ENCODE measurements at places on chromosomes 5 and 9. TPM values are rescaled to one million over a fixed set of nuclear protein-coding genes. Genes with fewer than 3 reads are reported as not detected.

The HMMR gene
- 94.2 TPM for total RNA-seq

The SLC28A3 gene
- total RNA-seq = 0.31 TPM

The TXNDC8 gene
- total RNA-seq = not detected

The FBP2 gene
- total RNA-seq = not detected

The SCGB3A2 gene
- not detected for total RNA-seq

The PDCD1LG2 gene
- total RNA-seq = 0.13 TPM

The ANKRD55 gene
- not detected for total RNA-seq

The KIAA0825 gene
- total RNA-seq = 0.54 TPM

The FGF10 gene
- not detected for total RNA-seq

The SLC1A1 gene
- 0.29 TPM for total RNA-seq

The CARTPT gene
- not detected for total RNA-seq

The PLPP7 gene
- total RNA-seq = not detected

The FOXD4L5 gene
- not detected for total RNA-seq

- no peaks in the 10 kb centered on the region for H3K4me1 ChIP-seq
- H3K36me3 ChIP-seq = peaks cover 10% of the 10 kb centered on the region
- H3K27me3 ChIP-seq = no peaks in the 10 kb centered on the region
Observed at GRCh38 chr5:116340799-116341198, 233.8 kb downstream of the SEMA6A start.

- no peak overlapping the region for H3K4me3 ChIP-seq
- DNase-seq = no peak
- H3K4me1 ChIP-seq = no peaks in the 10 kb centered on the region
- peaks cover 2% of the 10 kb centered on the region for H3K27me3 ChIP-seq
Observed at GRCh38 chr9:69389437-69389995, 64.5 kb downstream of the ENTREP1 start.

- no peak overlapping the region for H3K27ac ChIP-seq
- DNase-seq = no peak
Observed at GRCh38 chr5:14326035-14326903, 183.1 kb downstream of the TRIO start.

DNA sequence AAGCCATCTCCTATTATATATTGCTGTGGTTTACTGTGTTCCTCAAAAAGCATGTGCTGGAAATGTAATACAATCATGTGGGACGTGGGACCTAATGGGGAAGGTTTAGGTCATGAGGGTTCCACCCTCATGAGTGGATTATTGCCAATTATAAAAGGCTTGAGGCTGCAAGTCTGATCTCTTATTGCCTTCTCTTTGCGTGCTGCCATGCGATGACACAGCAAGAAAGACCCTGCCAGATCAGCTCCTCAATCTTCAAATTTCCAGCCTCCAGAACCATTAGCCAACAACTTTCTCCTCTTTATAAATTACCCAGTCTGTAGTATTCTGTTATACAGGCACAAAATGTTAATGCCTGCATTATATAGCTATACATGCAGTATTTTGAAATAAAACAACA, 45.4 kb downstream of the MARCHF11 start:
- no peak overlapping the region for H3K4me3 ChIP-seq
- H3K36me3 ChIP-seq = no peaks in the 10 kb centered on the region
- no peak overlapping the region for H3K27ac ChIP-seq
- DNase-seq = no peak
- H3K4me1 ChIP-seq = no peaks in the 10 kb centered on the region
- no peaks in the 10 kb centered on the region for H3K27me3 ChIP-seq

DNA sequence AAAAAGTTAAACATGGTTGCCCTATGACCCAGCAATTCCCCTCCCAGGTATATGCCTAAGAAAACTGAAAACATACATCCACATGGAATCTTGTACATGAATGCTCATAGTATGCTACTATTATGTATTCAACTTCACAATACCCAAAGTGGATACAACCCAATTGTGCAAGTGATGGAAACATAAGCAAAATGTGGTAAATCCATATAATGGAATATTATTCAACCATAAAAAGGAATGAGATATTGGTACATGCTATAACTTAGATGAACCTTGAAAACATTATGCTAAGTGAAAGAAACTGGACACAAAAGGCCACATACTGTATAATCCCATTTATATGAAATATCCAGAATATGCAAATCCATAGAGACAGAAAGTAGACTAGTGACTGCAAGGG, 18.1 kb upstream of the CCDC125 start:
- no peaks in the 10 kb centered on the region for H3K4me1 ChIP-seq
- peaks cover 25% of the 10 kb centered on the region for H3K36me3 ChIP-seq
- no peaks in the 10 kb centered on the region for H3K27me3 ChIP-seq
- DNase-seq = no peak

DNA sequence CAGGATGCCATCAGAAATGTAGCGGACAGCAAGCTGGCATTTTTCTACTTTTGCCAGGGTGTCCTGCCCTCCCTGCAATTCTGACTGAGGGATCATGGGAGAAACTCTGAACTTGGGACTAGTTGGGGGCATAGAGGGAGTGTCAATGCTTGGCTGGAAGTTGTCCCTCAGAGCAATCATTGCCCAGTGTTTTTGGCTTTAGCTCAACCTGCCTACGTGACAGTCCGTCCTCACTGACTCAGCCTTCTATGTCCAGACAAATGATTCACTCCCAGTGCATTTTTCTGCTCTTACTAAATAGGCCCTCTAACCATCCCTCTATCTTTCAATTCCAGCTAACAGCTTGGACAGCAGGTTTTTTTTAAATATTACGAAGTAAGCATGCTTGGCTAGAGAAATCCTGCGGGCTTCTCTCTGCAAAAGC, 627.4 kb downstream of the TLR4 start:
- DNase-seq = no peak
- H3K27me3 ChIP-seq = no peaks in the 10 kb centered on the region
- H3K4me1 ChIP-seq = no peaks in the 10 kb centered on the region
- H3K36me3 ChIP-seq = no peaks in the 10 kb centered on the region
- no peak overlapping the region for H3K27ac ChIP-seq

DNA sequence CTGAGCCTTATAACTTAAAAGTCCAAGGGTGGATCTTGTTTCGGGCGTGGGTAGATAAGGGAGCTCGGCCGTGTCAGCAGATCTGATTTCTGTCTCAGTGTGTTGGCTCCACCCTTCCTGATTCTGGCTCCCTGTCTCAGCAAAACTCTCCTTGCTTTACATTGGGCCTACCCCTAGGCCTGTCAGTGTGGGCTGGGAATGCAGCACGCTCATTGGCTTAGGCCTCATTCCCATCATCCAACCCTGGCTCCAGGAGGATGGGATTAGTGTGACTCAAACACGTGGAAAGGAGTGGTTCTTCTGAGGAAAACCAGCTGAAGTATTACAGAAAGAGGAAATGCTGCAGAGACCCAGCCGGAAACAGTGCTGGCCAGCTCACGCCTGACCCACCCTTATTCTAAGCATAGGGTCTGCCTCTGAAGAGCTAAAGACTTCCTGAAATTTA, 59.9 kb downstream of the ZFAND5 start:
- no peak overlapping the region for H3K4me3 ChIP-seq
- H3K27me3 ChIP-seq = peaks cover 2% of the 10 kb centered on the region
- no peak overlapping the region for H3K27ac ChIP-seq
- no peak for DNase-seq
- H3K36me3 ChIP-seq = no peaks in the 10 kb centered on the region

- DNase-seq = no peak
- H3K27ac ChIP-seq = no peak overlapping the region
- peaks cover 23% of the 10 kb centered on the region for H3K4me1 ChIP-seq
- H3K36me3 ChIP-seq = no peaks in the 10 kb centered on the region
Observed at GRCh38 chr5:56317923-56318561, 84.9 kb upstream of the ANKRD55 start.

GRCh38 chr5:178350361-178351220, 118.0 kb upstream of the PHYKPL start:
- H3K27ac ChIP-seq = no peak overlapping the region
- DNase-seq = no peak

DNA sequence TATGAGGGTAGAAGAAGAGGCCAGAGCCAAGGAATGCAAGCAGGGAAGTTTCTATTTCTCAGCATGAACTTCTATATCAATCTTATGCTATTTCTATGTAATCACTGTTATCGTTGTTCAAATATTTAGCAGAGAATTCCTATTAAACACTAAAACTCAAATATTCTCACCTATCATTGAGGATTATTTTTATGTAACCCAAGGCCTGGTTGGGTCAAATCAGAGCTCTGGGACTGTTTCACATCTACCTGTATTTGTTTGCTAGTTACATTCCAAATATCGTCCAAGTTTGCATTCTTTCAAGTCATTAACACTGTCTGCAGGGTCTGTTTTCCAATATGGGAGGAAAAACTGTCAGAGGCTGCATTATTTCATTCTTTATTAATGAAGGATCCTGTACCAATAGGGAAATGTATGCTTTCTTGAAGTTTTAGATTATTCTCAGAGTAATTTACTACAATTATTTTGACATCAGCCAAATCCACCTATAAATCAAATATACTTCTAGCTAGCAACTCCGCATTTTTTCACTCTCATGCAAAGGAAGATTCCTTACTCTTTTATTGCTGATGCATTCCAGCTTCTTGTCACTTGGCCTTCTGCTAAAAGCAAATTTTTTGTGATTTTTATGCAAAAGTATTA, 52.2 kb downstream of the LURAP1L start:
- no peaks in the 10 kb centered on the region for H3K27me3 ChIP-seq
- H3K27ac ChIP-seq = no peak overlapping the region
- H3K4me3 ChIP-seq = no peak overlapping the region
- no peak for DNase-seq

Measured in activated CD8-positive, alpha-beta T cell treated with anti-CD3 and anti-CD28 coated beads for 36 hours (primary cell).